Esophagus squamous epithelium (tissue), 5 donors: ENCODE measurements at places on chromosomes 3 and 15.

GRCh38 chr15:88609344-88610090 lies 11.6 kb upstream of the AEN start:
- no peak for DNase-seq

DNA sequence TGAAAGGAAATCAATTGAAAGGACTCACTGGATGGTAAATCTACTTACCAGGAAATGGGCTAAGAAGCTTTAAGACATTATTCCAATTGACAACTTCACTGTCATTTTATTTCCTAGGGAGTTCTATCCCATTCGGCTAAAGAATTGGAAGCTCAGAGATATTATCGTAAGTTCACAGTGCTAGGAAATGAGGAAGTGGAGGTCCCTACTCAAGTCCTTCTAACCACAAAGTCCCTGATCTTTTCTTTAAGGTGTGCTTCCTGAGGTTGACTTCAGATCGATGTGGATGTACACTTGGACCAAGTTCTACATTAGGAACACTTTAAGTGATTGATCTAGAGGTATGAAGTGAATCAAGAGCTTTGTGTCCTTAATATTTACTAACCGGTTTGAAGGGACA lies 63.6 kb downstream of the MDFIC2 start:
- DNase-seq: no peak

DNA sequence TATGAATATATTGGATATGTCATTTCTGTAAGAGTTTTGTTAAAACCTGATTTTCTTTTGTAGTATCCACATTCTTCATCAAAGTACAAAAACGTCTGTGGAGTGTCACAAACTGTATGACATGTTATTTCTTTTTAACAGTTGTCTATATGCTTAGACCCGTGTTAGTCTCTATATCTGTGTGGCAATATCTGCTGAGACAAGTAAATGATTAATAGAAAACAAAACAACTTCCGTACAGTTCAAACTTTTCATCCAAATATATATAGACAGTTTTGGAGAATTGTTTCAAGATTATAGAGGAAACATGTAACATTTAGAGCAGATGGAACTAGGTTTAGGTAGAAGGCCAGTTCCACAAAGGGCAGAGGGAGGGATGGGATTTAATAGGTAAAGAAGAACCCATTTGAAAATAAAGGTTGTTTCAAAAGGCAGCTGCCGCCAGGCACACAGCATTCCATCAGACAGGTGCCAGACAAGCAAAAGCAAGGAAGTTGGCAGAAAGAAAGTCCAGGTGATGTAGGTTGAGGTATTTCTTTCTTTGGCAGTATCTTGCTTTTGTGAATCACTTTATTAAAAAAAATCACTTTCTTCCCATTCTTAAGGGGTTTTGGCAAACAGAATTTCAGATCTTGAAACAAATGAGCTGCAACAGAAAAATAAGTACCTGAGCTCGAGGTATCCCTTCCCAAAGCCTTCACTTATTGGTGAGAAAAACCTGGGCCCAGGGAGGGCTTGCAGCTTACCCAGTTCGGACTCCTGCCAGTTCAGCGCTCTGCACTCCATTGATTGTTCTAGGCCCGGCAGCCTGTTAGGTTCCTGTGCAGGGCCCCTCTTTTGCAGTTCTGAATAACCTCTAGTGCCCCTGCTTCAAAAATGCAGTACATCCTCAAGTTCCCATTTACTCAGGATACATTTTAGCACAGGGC lies 49.0 kb downstream of the LRRN1 start:
- DNase-seq: no peak

DNA sequence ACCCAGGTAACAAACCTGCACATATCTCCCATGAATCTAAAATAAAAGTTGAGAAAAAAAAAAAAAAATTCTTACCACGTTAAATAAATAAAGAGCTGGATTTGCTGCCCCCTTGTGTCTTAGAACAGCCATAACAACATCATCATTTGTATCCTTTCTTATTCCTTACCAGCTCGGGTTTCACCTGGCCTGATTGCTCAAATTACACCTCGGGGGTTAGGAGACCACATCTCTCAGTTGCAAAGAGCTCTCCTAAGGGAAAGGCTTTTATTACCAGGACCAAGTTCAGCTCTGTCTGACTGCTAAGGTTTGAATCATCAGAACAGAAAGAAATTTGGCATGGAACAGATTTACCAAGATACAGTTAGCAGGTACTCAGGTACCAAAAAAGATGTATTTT lies 25.8 kb upstream of the RPL39L start:
- no peak for DNase-seq

GRCh38 chr15:68032672-68033071 lies 21.4 kb upstream of the PIAS1 start:
- no peak for DNase-seq

DNA sequence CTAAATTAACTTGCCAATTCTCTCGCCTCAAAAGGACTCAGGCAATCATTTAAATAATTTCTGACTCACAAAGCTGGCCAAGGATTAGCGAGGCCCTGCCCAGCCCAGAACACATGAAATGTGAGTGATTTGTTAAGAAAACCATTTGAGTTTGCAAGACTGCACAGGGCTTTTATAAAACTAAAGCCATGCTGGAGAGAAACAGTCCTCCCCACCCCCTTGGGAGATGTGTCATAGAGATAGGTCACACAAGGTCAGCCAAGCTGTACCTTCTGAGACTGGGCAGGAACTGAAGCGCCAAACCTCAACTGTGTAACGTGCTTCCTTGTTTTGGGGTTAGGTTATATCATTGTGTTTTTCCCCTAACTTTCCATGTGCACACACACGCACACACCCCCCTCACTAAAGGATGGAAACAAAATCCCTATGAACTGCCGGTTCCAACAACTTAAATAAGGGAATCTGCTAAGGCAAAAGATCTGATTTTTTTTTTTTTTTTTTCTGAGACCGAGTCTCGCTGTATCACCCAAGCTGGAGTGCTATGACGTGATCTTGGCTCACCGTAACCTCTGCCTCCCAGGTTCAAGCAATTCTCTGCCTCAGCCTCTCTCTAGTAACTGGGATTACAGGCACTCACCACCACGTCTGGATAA lies 8.1 kb downstream of the SPATA12 start:
- DNase-seq: peak; percentile 18

DNA sequence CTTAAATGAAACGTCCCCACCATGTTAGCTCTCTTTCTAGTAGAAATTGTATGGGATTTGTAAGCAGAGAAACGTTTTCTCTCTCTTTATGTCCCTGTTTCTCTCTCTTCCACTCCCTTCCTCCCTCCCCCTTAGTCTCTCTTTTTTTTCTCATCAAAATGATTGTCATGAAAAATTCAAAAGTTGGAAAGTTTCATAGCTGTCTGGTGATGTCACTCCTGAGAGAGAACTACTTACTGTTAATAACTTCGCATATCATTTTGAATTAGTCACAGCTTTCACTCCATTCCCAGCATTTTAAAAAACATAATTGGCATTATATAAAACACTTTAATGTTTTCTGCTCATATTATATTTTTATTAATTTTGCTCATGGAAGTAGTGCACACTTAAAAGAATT lies 331.1 kb downstream of the C3orf38 start:
- DNase-seq: no peak

DNA sequence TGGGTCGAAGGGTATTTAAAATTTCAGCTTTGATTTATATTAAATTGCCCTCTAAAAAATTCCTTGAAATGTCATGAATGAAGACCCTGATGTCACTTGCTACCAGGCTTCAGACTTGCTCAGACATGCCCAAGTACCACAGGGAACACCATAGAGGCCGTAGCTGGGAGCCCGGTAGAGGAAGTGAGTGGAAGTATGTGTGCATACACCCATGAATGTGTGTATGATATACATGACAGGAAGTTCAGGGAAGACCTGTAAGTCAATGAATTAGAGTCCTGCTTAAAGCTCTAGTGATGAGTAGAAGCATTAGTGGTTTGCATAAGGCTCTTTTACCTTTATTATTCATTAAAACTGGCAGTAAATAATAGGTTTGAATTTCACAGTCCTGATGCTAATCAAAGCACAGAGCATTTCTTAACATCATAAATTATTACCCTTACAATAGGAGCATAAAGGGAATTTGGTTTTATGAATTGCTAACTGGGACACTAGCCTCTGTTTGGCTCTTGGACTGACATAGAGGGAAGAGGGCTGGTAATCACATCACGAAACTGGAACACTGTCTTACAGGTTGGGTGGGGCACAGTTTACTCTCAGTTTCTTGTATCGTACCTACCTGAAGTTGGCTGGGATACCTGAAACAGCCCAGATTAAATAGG lies 144.4 kb downstream of the CHST2 start:
- no peak for DNase-seq

DNA sequence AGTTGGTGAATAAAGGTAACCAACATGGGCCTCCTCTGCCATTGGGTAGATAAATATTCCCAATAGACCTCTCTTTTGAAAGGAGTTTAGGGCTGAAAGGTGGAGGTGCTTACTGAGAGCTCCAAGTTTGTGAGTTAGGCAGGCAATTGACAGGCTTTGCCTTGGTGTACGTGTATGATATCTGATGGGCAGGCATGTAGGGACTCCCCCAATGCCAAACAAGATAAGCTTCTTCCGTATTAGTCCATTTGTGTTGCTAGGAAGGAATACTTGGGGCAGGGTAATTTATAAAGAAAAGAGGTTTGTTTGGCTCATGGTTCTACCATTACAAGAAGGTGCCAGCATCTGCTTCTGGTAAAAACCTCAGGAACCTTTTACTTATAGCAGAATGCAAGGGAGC lies 160.7 kb upstream of the EIF1B start:
- no peak for DNase-seq

GRCh38 chr3:12155828-12156227 lies 2.9 kb downstream of the TIMP4 start:
- no peak for DNase-seq

GRCh38 chr3:80537680-80538079 lies 769.9 kb upstream of the ROBO1 start:
- DNase-seq: no peak

GRCh38 chr3:187720337-187720670 lies 17.9 kb upstream of the RTP2 start:
- no peak for DNase-seq

DNA sequence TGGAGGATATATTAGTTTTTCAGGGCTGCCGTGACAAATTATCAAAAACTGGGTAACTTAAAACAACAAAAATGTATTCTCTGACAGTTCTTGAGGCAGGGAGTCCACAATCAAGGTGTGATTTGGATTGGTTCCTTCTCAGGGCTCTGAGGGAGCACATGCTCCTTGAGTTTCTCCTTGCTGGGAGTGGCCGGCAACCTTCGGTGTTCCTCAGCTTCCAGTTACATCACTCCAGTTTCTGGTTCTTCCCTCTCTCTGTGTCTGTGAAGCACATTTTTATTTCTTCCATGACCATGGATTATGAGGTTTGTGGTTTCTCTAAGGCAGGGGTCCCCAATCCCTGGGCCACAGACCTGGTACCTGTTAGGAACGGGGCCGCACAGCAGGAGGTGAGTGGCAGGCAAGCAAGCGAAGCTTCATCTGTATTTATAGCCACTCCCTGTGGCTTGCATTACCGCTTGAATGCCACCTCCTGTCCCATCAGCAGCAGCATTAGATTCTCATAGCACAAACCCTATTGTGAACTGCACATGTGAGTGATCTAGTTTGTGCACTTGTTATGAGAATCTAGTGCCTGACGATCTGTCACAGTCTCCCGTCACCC lies 24.3 kb downstream of the LRRC28 start:
- DNase-seq: no peak

- no peak for DNase-seq
Measured at GRCh38 chr3:5140230-5140621, 18.1 kb downstream of the ARL8B start.

DNA sequence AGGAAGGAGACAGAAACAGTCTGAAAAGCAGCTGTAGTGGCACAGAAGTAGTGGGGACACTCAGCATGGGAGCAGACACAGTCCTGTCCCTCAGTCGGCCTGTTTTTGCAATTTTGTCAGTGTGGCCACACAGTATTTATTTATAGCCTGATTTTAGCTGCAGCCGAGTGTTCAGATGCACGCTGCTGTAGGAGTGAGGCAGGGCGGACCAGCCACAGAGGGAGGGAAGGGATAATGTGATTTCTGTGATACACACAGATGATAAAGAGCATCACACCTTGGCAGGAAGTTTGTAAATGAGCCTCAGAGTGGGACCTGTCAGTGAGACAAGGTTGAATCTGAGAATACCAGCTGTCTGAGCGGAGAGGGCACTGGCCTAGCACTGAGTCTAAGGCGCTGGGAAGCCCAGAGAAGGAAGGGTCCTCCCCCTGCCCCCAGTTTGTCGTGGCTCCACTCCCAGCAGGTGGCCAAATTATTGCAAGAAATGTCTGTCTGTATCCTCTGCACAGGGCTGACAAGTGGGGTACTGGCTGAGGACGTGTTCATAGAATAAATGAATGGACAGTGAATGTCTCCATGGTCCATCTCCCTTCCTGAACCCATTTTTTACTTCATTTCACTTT lies 3.8 kb downstream of the PSTPIP1 start:
- DNase-seq: no peak

- no peak for DNase-seq
Measured at GRCh38 chr3:48194446-48195071, 6.3 kb upstream of the CDC25A start.

GRCh38 chr15:78684657-78685056 lies 43.6 kb upstream of the CHRNB4 start:
- no peak for DNase-seq

GRCh38 chr15:68894208-68894607 lies 36.1 kb upstream of the SPESP1 start:
- no peak for DNase-seq

GRCh38 chr15:66943456-66944095 lies 121.8 kb upstream of the SMAD3 start:
- no peak for DNase-seq

DNA sequence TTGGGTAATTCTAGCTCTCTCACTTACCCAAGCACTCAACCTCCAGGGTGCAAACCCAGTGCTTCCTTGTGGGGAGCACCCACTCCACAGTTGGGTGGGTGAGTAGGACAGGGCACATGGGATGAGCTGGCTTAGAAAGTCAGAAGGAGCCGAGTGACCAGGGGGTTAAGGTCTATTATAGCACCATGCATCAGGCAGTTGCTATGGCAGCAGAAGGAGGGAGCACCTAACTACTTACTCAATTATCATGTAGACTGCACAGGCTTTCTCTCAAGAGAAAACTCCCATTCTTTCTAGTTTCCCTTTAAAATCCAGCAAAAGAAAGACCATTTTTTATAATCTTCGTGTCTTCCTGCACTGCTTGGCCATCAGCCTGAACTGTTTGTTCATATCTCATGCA lies 163.0 kb downstream of the OCA2 start:
- no peak for DNase-seq

DNA sequence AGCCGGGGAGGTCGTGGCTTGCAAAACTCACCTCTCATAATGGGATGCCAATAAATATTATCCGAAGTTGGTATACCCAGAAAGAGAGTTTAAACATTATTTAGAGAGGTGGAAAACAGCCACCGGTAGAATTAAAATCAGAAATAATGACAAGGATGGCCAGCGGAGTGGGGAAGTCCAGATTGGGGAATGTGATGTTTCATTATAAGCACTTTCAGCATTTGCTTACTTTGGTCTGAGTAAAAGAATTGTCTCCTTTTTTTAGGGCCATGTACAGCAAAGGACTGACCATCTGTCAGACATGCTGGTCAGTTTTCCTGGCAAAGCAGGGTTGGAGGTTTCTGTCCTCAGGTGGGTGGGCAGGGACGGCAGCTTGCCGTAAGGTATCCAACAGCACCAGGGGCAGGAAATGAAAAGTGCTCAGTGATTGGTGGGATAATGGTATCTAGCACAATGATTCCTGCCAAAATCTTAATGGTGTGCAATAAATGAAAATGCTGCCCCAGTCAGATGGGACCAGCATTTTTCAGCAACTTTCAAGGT lies 24.3 kb downstream of the APBA2 start:
- DNase-seq: no peak

GRCh38 chr3:168973206-168973605 lies 690.3 kb downstream of the MECOM start:
- no peak for DNase-seq

- no peak for DNase-seq
Measured at GRCh38 chr3:120831066-120831465, 76.9 kb upstream of the STXBP5L start.

- DNase-seq: no peak
Measured at GRCh38 chr15:35633677-35634076, 87.7 kb upstream of the DPH6 start.
